ENCODE measurements at places on chromosomes 4 and X. TPM values are rescaled to one million over a fixed set of nuclear protein-coding genes. Genes with fewer than 3 reads are reported as not detected.

DNA sequence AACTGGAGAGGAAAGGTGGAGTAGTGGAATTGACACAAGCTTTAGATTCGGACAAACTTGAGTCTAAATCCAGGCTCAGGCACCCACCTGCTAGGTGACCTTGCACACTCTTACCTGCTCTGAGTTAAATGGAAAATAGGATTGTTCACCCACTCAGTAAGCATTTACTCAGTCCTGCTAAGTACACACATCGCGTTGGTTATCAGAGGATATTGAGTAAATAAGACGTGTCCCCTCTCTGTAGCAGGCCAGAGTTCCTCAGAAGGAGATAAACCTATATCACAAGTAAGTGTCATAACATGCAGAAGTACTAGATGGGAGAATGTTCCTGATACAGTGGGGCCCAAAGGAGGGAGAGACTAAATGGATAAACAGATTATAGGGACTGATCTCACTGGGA is 117.7 kb downstream of the SMIM20 start:
- peaks cover 2% of the 10 kb centered on the region for H3K27me3 ChIP-seq
- H3K36me3 ChIP-seq = no peaks in the 10 kb centered on the region
- DNase-seq = no peak
- peak overlapping the region; percentile 76 for H3K27ac ChIP-seq

Gene IGSF1
- not detected for total RNA-seq

DNA sequence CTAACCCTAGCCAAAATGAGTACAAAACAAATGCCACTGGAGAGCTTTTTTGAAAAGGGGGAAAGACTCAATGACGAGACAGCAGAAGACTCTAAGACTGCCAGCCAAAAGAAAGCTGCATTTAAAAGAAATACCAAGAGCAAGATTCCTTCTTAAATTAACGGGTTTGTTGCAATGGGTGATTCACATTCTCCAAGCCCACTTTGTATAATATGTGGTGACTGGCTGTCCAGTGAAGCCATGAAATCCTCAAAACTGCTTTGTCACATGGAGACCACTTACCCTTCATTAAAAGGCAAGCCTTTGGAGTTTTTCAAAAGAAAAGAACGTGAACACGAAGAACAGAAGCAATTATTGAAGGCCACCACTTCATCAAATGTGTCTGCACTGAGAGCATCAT is 68.2 kb downstream of the MRPL1 start:
- no peak for DNase-seq
- H3K4me3 ChIP-seq = no peak overlapping the region
- peaks cover 3% of the 10 kb centered on the region for H3K4me1 ChIP-seq
- peaks cover 32% of the 10 kb centered on the region for H3K36me3 ChIP-seq
- H3K27me3 ChIP-seq = no peaks in the 10 kb centered on the region
- no peak overlapping the region for H3K27ac ChIP-seq

Gene UGT2A1
- not detected for total RNA-seq

- H3K4me3 ChIP-seq = no peak overlapping the region
- DNase-seq = no peak
- H3K27me3 ChIP-seq = peaks cover 12% of the 10 kb centered on the region
- H3K27ac ChIP-seq = no peak overlapping the region
- no peaks in the 10 kb centered on the region for H3K4me1 ChIP-seq
These were observed 100.2 kb downstream of the LNX1 start for GRCh38 chr4:53490965-53491622.

DNA sequence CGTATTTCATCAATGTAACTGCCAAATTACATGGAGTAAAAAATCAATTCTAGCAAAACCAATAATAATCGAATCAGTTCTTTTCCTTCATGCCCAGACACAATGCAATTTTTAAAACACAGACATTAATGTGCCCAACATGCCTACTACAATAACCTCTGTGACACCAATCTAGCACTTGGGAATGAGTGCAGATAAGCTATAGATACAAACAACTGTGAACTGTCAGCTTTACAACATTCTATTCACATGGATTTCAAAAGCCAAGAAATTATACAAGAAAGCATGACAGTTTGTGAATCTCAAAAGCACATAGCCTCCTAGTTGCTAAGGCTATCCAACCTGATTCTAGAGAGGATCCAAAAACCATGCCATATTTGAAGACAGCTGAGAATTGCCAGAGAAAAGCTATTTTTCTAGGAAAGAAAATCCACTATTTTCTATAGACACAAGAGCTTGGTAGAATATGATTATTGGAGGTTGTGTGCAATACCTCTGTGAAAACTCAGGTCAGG is 80.6 kb downstream of the COMMD8 start:
- H3K4me1 ChIP-seq = no peaks in the 10 kb centered on the region
- H3K27ac ChIP-seq = no peak overlapping the region
- DNase-seq = no peak
- no peaks in the 10 kb centered on the region for H3K36me3 ChIP-seq
- H3K27me3 ChIP-seq = peaks cover 7% of the 10 kb centered on the region

- no peaks in the 10 kb centered on the region for H3K27me3 ChIP-seq
- no peak for DNase-seq
- no peak overlapping the region for H3K27ac ChIP-seq
- no peaks in the 10 kb centered on the region for H3K4me1 ChIP-seq
- H3K4me3 ChIP-seq = no peak overlapping the region
These were observed 1.5 kb upstream of the IL13RA2 start for GRCh38 chrX:115018944-115019343.

Gene UNC5C
- not detected for total RNA-seq

DNA sequence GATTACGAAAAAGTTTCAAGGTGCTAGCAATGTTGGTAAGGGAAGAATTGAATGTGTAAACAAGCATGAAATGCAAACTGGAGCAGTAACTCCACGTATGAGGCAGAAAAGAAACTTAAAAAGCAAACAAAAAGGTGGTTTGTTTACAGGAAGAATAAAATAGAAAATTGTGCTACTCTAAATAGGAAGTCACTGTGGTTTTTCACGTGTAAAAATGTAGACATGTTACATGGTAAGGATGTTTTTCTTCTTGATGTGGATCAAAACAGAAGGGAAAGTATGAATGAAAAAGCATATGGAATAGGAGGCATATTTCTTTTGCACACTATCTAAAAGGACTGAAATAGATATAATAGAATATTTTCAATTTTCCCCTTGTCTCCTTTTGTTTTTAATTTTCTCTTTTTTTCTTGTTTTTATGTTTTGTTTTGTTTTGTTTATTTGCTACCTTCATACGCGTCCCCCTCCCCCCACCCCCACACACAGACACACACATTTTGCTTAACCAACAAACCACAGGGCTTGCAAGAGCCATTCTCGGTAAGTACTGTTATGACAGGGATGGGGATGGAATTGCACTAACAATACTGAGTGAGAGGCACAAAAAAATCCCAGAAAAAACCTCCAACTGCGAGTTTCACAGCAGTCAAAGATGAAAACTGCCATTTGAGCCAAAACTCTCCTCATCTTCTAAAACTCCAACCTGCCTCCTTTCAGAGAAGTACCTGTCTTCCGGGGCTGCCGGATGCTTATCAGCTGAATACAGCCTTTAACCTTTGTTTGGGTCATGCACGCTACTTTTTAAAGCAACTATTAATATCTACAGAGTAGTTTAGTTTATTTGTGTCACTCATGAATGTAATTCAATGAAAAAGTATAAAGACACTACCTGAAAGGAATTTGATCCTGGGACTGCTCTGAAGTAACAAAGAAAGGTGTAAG is 135.8 kb downstream of the IL15 start:
- no peak overlapping the region for H3K27ac ChIP-seq
- H3K36me3 ChIP-seq = no peaks in the 10 kb centered on the region
- peak; percentile 63 for DNase-seq
- peaks cover 8% of the 10 kb centered on the region for H3K27me3 ChIP-seq

Gene ZGRF1
- total RNA-seq = 32.4 TPM

- H3K4me1 ChIP-seq = peaks cover 2% of the 10 kb centered on the region
- H3K36me3 ChIP-seq = no peaks in the 10 kb centered on the region
- H3K4me3 ChIP-seq = no peak overlapping the region
- H3K27ac ChIP-seq = no peak overlapping the region
- DNase-seq = no peak
- peaks cover 17% of the 10 kb centered on the region for H3K27me3 ChIP-seq
These were observed 33.0 kb upstream of the ANXA3 start for GRCh38 chr4:78518561-78518960.

Gene CORIN
- not detected for total RNA-seq

- DNase-seq = no peak
- H3K36me3 ChIP-seq = no peaks in the 10 kb centered on the region
- no peak overlapping the region for H3K27ac ChIP-seq
- H3K4me1 ChIP-seq = no peaks in the 10 kb centered on the region
- H3K27me3 ChIP-seq = no peaks in the 10 kb centered on the region
These were observed 78.1 kb downstream of the SRPX start for GRCh38 chrX:38142610-38143009.
